ENCODE measurements at places on chromosomes 12 and 14.

DNA sequence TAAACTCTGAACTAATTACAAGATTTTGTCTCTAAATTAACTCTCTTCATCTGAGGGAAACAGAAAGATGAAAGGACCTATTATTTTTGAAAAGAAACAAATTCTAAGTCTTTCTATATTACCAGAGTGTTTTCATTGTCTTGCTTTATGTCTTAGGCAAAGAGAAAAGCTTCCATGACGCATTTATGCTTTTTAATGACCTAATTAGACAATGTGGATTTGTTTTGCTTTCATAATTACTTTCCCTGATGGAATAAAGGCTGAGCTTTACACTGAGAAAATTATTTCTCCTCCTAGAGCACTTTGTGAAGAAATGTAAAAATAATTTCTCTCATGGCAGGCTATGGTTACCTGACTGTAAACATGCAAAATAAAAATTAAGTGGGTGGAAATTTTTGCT lies 138.0 kb upstream of the SLCO1C1 start:
- DNase-seq = no peak

DNA sequence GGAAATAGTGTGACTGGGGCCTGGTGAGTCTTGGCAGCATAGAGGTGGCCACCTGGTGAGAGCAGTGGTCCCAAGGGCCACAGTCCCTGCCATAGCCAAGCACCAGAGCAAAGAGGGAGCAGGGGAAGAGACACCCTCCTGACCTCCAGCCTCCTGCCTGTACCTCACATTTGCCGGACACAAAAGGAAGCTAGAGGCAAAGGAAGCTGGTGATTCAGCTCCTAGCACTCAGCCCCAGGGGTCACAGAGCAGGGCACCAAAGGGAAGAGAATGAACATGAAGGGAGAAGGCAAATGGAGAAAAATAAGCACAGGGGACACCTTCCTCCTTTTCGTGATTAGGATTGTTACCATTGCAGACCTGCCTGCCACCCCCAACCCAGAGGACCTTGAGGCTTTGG lies 216.8 kb downstream of the ZFP36L1 start:
- no peak for DNase-seq

DNA sequence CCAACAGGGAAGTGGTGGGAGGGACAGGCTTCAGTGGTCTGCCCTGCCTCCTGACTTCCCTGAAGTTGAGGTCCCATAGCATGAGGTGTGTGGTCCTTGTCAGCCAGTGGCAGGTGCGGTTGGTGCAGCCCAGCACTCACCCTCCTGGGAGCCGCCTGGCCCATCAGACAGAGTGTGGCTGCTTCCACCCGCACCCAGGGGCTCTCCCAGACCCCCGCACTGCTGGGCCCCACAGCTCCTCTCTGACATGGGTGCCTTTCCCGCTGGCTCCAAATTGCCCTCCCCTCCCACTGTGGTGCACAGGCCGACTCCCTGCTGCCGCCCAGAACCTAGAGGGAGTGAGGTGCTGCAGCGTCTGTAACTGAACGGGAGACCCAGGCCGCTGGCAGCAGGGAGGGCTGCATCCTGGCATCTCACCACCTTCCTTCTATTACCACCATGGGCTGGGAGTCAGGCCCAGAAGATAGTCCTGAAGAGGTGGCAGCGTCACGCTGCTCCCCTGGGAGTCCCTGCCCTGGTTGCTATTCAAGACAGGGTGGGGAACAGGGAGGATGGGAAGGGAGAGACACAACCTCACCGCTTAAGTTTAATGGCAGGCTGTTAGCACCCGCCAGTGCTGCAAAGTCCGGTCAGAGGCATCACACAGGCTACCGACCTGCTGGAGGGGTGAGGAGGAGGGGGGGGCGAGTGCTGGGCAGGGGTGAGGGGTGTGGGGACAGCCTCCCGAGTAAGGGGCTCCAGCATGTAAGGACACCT lies 180.6 kb upstream of the PRMT8 start:
- no peak for DNase-seq

DNA sequence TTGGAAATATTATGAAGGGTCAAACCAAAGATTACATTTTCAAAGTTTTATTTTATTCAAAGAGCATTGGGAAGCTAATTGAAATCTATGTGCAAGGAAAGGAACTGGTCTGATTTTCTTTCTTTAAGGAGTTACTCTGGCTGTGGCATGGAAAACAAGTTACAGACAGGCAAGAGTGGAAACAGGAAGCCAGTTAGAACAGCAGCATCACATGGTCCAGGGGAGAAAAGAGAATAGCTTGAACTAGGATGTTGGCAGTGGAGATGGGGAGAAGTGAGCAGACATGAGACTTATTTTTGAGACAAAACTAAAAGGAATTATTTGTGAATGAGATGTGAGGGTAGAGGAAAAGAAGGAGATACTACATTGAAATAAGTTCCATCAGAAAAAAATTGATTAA lies 3.4 kb downstream of the OR11G2 start:
- no peak for DNase-seq

DNA sequence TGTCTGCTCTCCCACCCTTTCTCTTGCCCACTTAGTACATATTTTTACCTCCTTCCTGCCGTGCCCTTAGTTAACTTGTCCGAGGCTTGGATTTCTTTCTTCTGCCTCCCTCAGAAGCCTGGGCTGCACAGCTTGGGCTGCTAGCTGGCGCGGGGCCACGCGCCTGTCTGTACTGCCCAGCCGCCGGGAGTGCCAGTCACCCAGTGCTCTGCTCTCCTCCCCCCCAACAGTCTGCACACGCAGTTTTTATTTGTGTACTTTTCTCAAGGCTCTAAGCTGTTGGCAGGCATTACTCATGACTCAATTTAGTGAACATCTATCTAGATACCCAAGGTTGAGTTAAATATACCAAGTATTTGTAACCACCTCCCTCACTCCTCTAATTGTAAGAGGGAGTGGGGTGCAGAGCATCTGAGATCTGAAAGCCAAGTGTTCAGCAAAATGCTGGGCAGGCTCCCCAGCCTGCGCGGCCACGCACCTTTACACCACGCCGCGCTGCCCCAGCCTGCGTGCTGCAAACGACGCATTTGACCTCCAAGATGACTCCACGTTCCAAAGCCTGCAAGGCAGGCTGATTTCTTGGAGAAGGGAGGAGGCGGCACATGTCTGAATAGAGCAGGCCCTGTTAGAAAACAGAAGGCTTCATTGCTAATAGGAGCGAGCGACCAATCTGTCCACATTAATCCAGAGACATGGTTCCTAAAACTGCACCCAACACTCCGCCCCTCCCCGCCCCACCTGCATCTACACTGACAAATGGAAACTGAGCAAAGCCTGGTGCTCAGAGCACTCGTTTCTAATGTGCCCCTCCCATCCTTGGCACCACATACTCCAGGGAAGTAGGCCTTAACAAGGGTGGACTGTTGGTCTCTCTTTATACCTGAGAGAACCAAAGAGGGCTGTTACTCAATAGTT lies 18.2 kb upstream of the CACNA2D4 start:
- DNase-seq = no peak

GRCh38 chr12:67692966-67693365 lies 44.4 kb downstream of the DYRK2 start:
- no peak for DNase-seq

DNA sequence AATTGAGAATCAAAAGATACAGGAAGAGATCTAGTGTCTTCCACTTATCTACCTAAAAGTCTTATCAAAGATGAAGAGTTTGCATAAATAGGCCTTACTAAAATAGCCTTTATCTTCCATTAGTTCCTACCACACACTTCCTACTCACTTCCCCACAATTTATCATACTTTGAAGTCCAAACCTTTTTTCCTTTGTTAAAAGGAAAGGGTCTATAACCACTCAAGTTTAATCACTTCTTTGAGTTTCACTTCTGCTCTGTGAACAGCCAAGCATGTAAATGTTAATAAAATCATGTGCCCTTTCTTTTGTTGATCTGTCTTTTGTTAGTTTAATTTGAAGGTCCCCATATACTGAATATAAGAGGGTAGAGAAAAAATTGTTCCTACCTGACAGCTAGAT lies 114.5 kb downstream of the PHLDA1 start:
- no peak for DNase-seq

GRCh38 chr12:111767362-111768158 lies 827 bp downstream of the ALDH2 start:
- no peak for DNase-seq

- no peak for DNase-seq
Observed at GRCh38 chr12:127515941-127516340, 751.0 kb upstream of the TMEM132C start.

DNA sequence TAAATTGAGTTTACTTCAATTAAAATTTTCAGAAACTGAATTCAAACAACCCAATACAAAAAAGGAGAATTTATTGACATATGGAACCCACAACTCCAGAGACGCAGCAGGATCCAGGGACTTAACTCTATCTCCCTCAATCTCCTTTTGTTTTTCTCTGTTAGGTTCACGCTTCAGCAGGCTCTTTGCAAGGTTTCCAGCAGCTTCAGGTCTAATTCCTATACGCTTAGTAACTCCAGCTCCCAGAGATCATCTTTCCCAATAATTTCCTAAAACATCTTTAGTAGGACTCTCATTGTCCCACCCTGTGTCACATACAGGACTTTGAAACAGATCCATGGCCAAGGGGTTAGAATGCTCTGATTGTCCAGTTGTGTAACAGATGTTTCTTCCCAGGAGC lies 175.2 kb downstream of the RMST start:
- DNase-seq = no peak

GRCh38 chr14:86723254-86723624 lies 1193.3 kb downstream of the FLRT2 start:
- DNase-seq = no peak

- no peak for DNase-seq
Observed at GRCh38 chr12:104680070-104680469, 223.3 kb downstream of the CHST11 start.

- DNase-seq = no peak
Observed at GRCh38 chr14:69654116-69654515, 42.7 kb downstream of the SUSD6 start.

GRCh38 chr12:124480469-124481256 lies 86.7 kb downstream of the NCOR2 start:
- no peak for DNase-seq

- peak; percentile 100 for DNase-seq
Observed at GRCh38 chr14:96391293-96392118, 422 bp upstream of the AK7 start.

DNA sequence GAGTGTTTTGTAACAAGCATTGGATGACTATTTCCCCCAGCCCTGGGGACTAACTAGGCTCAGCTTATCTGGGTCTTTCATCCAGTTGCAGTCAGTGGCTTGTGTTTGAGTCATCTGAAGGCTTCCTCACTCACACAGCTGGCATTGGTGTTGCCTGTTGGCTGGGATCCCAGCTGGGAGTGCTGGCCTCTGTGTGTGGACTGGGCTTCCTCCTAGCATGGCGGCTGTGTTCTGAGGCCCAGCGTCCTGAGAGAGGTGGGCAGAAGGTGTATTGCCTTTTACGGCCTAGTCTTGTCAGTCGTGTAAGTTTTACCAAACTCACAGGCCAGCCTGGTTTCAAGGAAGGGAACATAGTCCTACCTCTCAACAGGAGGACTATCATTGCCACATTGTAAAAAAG lies 28.3 kb upstream of the PPP2R5C start:
- DNase-seq = no peak

GRCh38 chr12:66036317-66036716 lies 94.2 kb downstream of the LLPH start:
- DNase-seq = no peak

DNA sequence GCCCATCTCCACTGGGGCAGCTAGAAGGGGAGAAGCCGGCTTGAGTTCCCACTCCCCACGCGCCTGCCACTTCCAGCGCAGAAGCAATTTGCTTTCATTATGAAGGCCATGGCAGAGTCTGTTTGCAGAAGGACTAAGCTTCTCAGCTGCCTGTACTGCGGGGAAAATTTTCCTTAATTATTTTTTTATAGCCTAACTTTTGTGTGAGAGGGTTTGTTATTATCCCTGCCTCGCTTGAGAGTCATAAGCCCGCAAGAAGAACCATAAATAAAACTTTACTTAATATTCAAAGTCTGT lies 56.0 kb upstream of the DLK1 start:
- no peak for DNase-seq

DNA sequence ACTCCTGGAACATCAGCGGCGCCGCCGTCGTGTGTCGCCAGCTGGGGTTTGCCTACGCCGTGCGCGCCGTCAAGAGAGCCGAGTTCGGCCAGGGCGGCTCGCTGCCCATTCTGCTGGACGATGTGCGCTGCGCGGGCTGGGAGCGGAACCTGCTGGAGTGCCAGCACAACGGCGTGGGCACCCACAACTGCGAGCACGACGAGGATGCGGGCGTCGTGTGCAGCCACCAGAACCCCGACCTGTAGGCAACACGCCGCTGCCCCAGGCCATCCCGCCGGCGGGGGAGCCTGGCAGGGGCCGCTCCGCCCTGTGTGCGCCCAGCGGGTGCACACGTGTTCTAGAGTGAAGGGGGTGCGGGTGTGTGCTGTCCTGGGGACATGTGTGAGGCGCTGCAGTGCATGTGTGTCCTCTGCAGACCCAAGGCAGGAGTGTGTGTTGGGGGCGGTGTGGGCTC lies 8.7 kb upstream of the CYP46A1 start:
- no peak for DNase-seq

- DNase-seq = no peak
Observed at GRCh38 chr14:34604995-34605394, 25.0 kb downstream of the SNX6 start.

GRCh38 chr14:105701456-105702274 lies 175.3 kb downstream of the TMEM121 start:
- DNase-seq = no peak

DNA sequence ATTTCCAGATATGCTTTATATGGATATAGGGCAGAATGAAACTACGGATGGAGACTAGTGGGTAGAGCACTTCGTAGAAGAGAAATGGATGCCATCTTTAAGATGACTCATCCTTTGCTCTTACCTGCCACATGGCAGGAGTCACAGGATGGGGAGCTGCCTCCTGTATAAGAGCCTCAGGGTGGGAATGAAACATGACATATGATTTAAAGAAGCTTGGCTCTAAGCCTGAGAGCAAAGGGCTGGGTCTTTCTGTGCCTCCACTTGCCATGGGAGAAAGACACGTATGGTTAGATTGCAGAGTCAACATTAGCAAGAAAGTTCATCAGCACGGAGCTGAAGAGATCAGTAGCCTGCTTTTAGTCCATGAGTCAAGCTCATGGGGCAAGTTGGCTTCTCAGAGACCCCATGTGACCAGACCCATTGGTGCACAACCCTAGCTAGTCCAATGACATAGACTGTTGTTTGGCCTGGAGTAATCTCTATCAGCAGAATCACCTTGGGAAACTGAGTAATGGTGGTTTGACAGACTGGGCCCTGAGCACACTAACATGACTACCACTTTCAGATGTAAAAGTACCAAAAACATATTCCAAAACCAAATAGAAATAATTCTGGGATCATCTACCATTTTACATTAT lies 38.1 kb upstream of the IL22 start:
- no peak for DNase-seq

GRCh38 chr14:95445676-95446075 lies 70.8 kb downstream of the SYNE3 start:
- DNase-seq = no peak

DNA sequence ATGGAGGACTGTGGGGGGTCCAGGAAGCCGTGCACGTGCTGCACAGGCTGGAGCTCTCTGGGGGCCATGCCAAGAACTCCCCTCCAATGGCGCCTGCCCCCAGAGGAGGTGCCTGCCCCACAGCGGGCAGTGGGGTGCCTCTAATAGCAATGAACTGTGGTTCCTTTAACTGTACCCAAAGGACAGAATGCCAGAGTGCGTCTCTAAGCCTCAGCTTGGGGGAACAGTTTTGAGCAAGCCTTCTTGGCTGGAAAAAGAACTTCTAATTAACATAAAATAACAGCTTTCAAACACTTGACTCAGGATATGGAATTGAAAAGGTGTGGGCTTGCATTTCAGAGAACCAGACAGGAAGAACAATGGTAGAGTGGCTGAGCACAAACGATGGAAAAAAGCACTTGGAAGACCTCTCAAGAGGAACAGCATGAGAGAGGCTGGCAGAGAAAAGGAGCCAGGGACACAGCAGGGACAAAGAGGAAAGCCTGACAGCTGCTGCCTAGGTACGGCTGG lies 195.6 kb downstream of the TTC7B start:
- no peak for DNase-seq
